Left forelimb (tissue), 1 donor: ENCODE measurements at places on chromosomes 5 and 9.

DNA sequence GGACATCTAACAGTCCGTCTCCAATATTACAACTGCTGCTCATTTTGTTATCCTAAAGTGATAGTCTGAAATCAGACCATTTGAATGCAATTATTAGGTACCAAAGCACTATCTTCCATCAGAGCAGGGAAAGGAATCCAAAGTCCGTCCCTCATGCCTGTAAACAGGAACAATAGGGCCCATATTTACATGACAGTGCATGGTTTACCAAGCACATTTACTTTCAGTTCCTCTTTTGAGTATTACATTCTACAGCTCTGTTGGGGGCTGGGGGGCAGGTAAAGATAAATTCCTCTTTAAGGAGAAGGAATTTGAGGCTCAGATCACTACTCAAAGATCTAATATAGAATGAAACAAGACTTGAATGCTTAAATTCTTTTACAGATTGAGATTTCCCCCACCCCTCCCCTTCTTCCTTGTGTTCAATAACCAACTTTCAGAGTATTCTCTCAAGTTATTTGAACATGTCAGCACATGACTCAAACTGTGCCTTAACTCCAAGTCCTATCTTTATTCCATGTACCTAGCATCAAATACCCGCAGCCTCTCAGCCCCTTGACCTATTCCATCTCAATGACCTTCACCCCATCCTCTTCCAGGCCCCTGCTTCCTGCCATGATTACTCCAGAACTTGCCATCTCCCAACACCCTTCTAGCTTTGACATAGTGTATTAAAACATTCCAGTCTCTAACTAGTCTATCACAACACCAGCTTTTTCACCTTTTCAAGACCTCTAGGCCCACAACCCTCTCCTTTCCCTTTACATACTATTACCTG lies 71.0 kb downstream of the BRINP1 start:
- DNase-seq, result no peak

- DNase-seq, result no peak
Measured at GRCh38 chr9:125486576-125486975, 220.4 kb downstream of the MAPKAP1 start.

DNA sequence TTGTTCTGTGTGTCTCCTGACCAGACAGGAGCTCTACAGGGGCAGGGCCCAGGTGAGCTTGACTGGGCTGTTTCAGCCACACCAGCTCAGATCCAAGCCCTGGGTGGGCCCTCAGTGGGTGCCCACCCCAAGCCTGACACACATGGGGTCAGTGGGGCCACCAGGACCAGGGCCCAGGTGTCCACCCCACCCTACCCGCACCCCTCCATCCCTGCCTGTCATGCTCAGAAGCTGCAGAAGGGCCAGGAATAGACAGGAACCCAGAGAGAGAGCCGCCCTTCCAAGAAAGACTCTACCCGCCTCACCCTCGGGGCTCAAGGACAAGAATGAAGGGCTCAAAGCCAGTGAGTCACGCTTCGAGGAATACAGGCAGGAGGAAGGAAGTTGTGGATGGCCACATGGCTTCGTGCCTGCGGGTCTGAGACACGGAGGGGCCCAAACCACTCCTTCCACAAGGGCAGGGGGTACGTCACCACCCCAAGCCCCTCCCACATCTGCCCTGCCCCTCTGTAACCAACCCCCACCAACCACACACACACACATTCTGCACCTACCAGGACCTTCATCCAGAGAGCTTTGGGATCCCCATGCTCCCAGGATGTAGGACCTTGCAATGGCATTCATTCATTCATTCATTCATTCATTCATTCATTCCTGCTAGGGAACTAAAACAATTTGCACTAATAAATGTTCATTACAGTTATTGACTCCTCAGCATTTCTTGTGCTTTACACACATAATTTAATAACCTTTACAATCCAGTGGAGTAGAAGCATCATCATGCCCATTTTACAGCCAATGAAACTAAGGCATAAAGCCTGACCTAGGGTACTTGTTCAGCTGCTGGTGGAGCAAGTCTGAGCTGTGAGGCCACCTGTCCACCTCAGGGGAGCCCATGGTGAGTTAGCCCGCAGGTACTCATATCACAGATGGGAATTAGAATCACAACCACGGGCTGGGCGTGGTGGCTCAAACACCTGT lies 55.9 kb upstream of the STXBP1 start:
- DNase-seq, result no peak

GRCh38 chr5:149283626-149284480 lies 12.2 kb downstream of the AFAP1L1 start:
- DNase-seq, result no peak

- DNase-seq, result no peak
Measured at GRCh38 chr5:157855404-157855994, 3.4 kb downstream of the CLINT1 start.

DNA sequence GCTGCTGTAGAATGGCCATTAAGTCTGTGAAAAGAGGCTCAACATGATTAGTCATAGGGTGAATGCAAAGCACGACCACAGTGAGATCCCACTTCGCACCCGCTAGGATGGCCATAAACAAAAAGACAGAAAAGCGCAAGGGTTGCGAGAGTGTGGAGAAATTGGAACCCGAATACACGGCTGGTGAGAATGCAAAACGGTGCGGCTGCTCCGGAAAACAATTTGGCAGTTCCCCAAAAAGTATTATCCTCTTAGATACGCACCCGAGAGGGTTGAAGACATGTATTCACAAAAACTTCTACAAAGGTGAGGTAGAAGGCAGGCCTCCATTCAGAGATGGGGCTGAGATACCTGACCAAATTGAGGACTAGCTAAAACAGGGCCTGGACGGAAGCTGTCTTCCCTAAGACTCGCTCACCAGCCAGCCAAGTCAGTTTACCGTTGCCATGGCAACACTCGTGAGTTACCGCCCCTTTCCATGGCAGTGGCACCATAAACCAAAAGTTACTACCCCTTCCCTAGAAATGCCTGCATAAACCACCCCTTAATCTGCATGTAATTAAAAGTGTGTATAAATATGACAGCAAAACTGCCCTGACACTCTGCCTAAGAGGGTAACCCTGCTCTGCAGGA lies 726 bp upstream of the PSMB7 start:
- no peak for DNase-seq

GRCh38 chr9:72872718-72873117 lies 80.1 kb downstream of the ALDH1A1 start:
- no peak for DNase-seq

DNA sequence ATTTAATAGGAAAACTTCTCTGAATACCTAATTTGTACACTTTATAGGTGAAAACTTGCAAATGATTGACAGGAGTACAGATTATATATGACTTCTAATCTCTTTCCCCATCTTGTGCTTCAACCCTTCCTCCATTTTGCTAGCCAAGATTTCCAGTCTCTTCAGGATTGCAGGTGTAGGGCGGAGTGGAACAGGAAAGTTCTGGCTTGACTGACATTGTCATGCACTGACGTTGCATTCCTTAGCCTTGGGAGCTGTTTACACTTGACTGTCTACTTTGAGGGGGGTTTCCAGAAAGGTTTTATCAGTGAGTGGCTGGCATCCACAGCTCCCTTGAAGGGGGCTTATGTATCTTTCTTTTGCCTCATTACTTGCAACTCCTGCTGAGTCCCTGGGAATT lies 34.1 kb upstream of the GRIA1 start:
- DNase-seq, result no peak

DNA sequence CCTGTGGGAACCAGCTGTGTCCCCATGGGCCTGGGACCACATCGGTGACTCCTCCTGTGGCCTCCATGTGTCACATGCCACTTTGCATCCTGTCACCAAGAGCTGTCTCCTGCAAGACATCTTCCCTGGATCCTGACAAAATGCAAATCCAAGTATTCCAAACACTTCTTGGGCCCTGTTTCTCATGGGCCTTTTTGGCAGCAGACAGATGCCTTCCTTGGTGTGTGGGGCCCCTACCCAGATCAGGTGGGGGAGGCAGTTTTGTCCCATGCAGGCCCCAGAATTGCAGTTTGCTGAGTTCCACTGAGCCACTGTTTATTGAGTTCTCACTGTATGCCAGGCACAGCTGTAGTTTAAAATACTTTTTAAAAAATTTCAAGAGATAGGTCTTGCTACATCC lies 62.5 kb upstream of the GABRP start:
- DNase-seq, result no peak

DNA sequence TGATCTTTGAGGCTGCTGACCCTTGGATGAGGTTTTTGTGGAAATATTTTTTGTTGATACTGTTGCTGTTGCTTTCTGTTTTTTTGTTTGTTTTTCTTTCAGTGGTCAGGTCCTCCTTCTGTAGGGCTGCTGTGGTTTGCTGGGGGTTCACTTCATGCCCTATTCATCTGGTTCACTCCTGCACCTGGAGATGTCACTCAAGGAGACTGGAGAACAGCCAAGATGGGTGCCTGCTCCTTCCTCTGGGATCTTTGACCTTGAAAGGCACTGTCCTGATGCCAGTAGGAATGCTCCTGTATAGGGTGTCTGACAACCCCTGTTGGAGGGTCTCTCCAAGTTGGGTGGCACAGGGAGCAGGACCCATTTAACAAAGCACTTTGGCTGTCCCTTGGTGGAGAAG lies 67.0 kb upstream of the ACTBL2 start:
- DNase-seq, result no peak

DNA sequence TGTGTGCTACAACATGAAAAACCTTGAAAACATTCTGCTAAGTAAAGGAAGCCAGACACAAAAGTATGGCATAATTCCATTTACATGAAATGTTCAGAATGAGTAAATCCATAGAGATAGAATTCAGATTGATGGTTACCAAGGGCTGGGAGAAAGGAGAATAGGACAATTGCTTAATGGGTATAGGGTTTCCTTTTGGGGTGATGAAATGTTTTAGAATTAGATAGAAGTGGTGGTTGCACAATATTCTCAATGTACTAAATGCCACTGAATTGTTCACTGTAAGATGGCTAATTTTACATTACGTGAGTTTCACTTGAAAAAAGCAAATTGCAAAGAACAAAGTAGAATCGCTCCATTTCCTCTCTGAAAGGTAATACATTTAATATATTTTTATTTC lies 43.0 kb upstream of the GAS1 start:
- DNase-seq, result no peak

GRCh38 chr5:10660135-10660534 lies 96.3 kb downstream of the ANKRD33B start:
- peak; percentile 53 for DNase-seq

DNA sequence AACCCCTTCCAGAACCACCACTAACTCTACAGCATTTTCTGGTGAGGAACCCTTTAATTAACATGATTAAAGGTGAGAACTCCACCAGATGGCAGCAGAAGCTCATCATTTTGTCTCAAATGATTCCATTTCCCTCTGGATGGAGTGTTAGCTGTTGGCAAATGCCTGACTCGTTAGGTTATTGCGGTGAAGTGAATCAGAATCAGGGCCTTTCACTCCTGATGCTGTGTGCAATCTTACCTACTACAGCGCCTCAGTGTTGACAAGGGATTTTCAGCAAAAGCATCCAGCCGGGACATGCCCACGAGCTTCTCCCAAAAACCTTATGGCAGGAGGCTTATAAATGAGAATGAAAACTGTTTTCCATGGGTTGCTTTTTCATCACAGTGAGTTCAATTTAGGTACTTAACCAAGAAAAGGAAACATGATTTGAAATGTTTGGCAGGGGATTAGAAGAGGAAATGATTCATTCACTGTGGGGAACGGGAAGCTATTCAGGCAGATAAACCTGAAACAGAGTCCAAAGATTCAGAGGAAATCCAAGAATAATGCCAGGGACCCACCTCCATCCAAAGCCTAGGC lies 48.0 kb upstream of the CAST start:
- DNase-seq, result no peak

DNA sequence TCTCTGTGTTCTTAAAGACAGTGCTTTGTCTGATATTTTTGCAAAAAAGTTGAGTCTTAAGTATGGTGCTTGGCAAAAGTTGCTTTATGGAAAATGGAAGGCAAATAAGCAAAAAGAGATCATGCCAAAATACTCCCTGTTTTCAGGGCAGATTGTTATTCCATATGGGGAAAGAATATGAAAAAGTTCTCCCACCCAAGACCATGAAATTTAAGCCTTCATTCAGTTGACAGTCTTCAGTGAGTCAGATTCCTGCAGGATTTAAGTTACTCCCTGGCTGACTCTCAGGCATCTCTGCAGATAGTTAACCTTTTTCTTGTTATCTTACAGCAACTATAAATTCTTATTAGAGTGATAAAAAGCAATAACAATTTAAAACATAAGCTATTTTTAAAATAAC lies 601.6 kb downstream of the PDE4D start:
- DNase-seq, result no peak

DNA sequence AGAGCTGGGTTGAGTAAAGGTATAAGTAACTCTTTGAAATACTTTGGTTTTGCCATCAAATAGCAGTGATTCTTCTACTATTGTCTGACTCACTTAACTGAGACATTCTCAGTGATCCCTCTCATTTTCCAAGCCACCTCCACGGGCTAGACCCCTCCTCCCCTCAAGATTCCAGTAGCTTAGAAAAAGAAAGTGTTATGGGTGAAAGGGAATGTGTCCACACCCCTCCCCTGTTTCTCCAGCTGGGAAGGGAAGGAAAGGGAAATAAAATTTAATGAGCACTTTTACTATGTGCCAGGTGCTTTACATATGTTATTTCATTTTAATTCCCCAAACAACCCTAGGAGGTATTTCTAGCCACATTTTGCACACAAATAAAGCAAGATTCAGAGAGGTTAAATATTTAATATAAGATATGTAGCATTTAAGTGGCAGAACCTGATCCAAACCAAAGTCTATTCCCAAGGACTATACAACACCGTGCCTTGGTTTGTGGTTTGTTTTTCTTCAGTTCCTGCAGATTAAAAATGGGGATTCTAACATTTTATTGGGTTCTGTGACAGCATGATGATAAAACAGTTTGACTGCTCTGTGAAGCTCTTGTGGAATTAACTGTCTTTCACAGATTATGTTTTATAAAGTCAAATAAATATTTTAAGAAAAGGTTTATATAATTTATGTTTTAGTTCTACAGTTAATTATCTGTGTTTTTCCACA lies 135.9 kb downstream of the ZSWIM6 start:
- DNase-seq, result no peak

GRCh38 chr5:180171568-180172094 lies 37.4 kb downstream of the RASGEF1C start:
- peak; percentile 57 for DNase-seq

DNA sequence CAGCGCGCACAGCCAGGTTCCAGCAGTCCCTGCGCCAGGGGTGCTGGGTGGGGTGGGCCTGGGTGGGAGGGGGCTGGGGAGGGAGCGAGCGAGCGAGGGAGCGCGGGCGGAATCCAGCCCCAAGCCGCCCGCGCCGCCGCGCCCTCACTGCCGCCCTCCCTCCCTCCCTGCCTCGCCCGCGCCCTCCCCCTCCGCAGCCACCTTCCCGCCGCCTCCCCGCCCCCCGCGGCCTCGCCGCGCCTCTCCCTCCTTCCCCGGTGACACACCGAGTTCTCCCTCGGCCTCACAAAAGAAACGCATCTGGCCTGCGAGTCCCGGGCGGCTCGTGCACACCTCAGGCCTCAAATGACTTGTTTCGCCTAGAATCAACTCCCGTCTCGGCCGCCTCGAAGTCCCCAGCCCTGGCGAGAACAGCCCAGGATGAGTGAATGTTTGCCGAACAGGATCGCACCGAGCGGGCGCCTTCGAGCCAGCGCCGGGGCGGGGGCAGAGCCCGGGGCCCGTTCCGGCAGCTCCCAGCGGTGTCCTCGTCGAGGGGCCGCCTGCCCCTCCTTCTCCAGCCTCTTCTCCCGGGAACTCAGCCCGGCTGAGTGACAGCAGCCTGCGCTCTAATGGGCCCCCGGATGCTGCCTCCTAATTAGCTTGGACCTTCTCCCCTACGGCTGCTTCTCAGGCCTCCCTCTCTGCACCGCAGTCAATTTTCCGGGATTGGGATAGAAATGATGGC lies 371 bp upstream of the PITX1 start:
- no peak for DNase-seq
